ENCODE measurements at places on chromosomes 11 and 22.

- no peak for DNase-seq
Observed at GRCh38 chr11:933142-933851, 7.6 kb downstream of the AP2A2 start.

DNA sequence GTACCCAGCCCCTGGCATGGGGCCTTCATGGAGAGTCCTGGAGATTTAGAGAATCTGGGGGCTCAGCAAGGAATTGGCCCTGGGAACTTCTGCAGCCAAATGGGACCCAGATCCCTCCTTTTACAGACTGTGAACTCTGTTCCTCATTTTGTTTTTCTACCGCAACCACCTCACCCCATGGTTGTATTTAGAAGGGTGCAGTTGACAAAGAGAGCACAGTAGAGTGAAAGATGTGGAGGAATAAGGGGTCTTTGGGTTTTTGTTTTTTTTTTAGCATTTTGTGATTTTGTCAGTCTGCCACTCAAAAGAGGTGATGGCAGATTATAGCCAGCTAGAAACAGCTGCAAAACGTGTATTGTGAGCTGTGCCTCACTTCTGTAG is 1.9 kb downstream of the ZNF74 start:
- no peak for DNase-seq

DNA sequence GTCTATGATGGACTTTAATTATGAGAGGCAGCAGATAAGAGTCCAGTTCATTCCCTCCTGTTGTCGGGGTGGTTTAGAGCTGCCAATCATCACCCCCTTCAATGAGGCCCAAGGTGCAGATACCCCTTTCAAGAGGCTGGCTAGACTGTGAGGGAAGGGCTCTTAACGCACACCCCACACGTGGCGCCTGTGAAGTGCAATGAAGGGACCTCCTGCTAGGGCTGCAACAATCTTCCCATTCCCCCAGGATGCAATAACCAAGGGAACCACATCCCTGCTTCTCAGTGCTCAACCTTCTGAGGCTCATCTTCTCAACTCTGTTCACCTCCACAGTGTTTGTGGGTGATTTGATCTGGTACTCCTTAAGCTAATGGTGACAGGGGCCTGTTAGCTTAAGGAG is 19.0 kb downstream of the TENM4 start:
- DNase-seq: no peak

- peak; percentile 27 for DNase-seq
Observed at GRCh38 chr22:42180349-42180842, 49.8 kb upstream of the CYP2D6 start.

DNA sequence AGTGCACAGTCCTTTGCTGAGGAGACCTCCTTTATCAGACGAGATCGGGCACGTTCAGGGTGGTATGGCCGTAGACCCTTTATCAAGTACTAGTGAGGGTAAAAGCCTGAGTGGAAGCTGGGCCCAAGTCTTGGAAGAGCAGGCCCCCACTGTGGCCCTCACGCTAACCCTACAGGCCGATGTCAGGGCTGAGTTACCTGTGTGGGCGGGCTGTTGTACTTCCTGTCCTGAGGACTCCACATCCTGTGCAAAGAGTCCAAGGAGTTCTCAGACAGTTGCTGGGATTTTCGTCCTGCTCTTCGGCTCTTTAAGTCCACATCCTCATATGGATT is 34.9 kb downstream of the RPL27A start:
- DNase-seq: no peak

DNA sequence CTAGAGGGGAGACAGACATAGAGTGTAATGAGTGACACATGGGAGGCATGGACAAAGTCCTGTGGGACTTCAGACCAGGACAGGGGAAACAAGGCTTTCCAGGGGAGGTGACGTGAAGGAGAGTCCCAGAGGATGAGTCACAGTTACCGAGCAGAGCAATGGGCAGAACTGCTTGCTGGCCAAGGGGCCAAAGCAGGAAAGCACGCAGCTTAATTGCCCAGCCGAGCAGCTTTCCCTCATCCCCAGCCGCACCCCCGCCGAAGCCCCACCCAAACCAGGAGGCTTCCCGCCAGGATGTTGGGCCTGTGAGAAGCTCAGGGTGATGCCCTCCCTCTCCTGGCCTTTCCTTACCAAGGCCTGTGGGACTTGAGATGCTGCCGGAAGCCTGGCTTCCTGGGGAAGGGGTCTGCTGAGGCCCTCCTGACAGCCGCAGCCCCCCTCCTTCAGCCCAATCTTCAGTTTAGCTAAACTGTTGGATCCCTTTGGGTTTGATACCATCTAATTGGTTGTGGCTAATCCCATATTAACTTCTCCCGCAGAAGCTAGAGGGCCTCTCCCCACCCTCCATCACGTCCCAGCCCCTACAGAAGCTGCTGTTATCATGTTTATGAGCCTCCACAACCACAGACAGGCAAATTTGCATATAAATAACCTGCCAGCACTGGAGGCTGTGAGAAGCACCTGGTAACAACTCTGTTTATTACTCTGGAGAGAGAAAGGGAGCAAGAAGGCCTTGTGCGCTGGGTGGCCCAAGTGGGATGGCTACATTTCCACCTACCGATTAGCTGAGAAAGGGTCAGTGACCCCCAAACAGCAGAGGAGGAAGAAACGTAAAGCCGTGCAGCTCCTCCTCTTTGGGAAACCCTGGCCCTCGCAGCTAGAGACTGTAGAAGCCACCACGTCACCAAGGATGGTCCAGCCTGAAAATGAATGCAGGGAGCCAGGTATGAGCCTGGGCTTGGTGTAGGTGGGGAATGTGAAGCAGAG is 80.0 kb downstream of the TRIM29 start:
- no peak for DNase-seq

DNA sequence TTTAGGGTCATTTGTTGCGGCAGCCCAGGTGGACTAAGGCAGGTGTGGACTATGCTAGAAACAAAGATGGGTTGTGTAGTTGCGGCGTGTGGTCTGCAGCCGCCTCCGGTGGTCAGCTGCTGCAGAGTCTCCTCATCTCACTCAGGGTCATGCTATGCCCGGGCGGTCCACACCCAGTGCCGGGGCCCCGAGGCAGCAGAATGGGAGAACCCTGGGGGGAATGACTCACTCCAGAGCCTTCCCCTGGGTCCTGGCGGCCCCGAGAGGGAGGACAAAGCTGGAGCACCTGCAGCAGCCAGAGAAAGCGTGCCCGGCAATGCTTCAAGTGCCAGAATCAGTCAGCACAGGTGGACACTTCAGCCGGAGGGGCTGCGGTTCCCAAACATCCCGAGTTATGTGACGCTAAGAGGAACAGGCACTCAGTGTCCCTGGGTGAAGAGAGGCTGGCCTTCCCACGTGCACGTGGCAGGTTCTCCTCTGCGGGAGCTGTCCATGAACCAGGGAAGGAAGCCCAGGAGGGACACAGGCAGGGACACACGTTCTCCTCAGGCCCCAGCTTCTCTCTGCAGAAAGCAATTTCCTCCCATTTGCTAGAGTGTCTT is 289.6 kb upstream of the B3GAT1 start:
- DNase-seq: no peak

GRCh38 chr11:3036419-3036818 is 20.8 kb downstream of the CARS1 start:
- DNase-seq: no peak

GRCh38 chr22:36636916-36637315 is 66.6 kb downstream of the CACNG2 start:
- no peak for DNase-seq

- DNase-seq: no peak
Observed at GRCh38 chr11:109150581-109150980, 271.4 kb upstream of the C11orf87 start.

DNA sequence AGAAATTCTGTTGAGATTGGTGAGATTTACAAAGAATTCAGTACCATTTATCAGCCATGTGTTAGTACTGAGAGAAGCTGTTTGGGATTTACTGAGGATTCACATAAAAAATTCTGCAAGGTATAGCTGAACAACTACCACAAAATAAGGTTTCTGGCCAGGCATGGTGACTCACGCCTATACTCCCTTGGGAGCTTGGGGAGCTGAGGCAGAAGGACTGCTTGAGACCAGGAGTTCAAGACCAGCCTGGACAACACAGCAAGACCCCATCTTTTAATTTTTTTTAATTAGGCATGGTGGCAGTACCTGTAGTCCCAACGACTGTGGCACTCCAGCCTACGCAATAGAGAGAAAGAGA is 86.7 kb downstream of the SIK3 start:
- DNase-seq: no peak

DNA sequence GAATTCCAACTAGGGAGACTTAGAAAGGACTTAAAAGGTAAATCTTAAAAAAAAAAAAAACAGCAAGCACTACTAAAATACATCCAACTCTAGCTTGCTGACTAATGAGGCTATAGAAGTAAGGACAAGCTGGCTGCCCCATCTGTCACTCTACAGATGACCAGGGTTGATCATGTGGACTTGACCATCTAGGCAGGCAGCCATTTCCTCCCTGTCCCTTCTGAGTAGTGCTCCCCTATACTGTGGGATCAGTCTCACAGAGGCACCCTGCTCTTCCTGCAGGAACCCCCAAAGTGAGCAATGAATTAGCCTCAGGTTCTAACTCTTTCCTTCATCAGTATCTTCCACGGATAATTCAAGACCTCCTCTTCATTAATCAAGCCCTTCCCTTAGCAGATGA is 12.3 kb downstream of the SLC1A2 start:
- DNase-seq: no peak

- no peak for DNase-seq
Observed at GRCh38 chr11:30317030-30317429, 5.9 kb upstream of the ARL14EP start.
